ENCODE measurements at places on chromosomes 12 and 14. TPM values are rescaled to one million over a fixed set of nuclear protein-coding genes. Genes with fewer than 3 reads are reported as not detected.
A peak's percentile ranks its signal among the peaks of the same experiment; 100 is the strongest.

The ANHX gene
- polyA plus RNA-seq: not detected

The EIF5 gene
- polyA plus RNA-seq: 197 TPM

GRCh38 chr12:110583137-110584059 lies at the start of gene PPTC7:
PPTC7 (minus strand) TSS chr12:110583318; CDS start chr12:110583031, 287 bp downstream.
- peak; percentile 96 for DNase-seq

The WDHD1 gene
- polyA plus RNA-seq: 8.1 TPM

The KRT7 gene
- polyA plus RNA-seq: 8.6 TPM

- DNase-seq: no peak
Observed at GRCh38 chr14:23582906-23583760, 4.5 kb upstream of the JPH4 start.

- DNase-seq: no peak
Observed at GRCh38 chr14:21054123-21054767, 3.4 kb upstream of the RNASE8 start.

DNA sequence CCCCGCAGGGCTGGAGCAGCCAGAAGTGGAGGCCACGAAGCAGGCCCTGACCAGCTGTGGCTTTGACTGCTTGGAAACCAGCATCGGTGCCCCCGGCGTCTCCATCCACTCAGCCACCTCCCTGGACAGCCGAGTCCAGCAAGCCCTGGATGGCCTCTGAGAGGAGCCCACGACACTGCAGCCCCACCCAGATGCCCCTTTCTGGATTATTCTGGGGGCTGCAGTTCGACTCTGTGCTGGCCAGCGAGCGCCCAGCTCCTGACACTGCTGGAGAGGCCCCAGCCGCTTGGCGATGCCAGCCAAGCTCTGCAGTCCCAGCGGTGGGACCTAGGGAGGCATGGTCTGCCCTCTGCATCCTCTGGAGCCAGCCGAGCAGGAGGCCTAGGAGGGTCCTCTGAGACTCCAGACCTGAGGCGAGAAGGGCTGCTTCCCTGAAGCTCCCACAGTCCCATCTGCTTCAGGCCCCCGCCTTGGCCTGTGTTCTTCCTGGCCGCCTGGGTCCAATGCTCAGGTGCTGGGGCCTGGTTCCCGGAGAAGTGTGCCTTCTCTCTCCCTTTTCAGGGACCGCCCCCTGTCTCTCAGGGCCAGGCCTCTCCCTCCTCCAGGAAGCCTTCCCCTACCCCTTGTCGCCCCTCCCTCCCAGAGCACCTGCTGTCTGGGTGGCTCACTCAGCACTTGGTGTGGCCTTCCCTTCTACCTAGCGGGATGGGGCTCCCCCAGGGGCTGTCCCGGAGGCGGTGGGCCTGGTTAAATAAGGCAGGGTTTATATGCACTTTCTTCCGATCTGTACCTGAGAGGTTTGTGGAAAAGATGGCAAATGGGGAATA lies 23.0 kb downstream of the MVK start:
- DNase-seq: no peak

The NUDT14 gene
- polyA plus RNA-seq: 64.4 TPM

DNA sequence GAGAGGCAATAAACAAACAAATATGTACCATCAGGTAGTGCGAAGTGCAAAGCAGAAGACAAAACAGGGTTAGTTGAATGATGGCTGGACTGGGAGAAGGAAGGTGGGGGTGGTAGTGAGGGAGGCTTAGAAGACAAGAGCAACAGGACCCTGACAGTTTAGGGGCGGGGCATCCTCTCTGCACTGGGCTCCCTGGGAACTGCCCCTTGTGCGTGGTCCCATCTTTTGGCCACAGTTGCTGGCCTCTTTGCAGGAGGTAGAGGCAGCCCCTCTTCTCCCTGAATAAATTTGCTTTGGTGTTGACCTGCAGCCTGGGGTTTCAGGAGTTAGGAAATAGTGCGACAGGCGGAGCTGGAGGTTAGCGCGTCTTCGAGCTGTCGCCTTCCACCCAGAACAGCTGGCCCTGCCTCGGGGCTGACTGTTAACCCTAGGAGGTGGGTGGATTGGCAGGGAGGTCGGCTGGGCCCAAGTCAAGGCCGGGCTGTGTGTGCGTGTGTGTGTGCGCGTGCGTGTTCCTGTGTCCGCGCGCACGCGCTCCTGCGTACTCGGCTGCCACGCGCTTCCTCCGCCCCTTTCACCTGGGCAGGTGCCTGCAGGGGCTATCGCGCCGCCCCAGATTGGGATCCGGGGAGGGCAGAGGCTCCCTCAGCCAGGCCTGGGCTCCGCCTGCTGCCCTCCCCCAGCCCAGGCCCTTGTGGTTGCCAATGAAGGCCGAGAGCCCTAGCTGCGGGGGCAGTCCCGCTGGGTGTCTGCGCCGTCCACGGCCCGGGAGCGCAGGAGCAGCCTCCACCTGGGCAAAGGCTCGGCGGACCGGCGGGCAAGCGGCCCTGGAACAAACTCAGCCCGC lies 180.8 kb downstream of the ADCK1 start:
- DNase-seq: peak; percentile 49

The KLRC1 gene
- polyA plus RNA-seq: 3.7 TPM

DNA sequence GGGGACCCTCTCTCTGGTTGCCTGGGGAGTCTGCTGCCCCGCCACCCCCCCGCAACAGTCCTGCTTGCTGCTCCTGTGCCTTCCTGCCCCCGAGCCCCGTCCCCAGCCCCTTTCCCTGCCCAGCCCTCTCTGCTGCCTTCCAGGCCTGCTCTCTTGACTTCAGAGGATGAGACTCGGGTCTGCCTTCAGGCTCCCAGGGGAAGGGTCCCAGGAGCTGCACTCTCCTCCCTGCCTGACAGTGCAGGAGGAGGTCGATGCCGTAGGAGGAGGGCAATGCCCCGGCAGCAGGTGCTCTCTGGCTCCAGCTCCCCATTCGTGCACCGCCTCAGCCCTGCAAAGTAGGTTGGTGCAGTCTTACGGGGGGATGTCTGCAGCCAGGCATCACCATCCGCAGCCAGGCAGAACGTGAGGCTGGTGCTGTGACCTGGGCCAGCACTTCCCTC lies 185.1 kb upstream of the C14orf180 start:
- no peak for DNase-seq

DNA sequence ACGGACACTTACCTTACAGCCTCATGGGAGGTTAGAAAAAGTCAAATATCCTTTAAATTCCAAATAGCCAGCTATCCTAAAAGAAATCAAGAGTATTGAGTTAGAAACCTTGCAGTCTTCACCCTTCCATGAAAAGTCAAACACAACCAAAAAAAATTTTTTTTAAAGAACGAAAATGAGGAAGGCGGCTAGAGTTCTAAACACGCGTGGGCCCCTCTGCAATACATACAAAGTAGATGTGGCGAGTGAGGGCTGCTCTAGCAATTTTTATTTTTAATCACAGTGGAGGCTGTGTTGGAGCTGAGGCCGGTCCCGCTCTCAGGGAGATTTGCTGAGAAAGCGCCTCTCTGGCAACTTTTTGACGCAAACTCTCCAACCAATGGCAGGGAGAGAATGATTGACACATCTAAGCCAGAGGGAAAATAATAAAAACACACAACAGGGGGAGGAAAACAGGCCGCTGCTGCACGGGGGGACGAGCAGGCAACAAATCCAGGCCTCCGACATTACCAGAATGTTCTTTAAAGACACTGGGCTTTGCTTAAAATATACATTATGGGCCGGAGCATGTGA lies at the start of gene OTX2:
TSS of gene OTX2 (minus strand) at position 333 of the 573 bp plus-strand sequence. CDS start 5,023 bp downstream, outside the sequence.
- DNase-seq: no peak

GRCh38 chr12:8905546-8905945 lies 8.8 kb upstream of the PHC1 start:
- no peak for DNase-seq

DNA sequence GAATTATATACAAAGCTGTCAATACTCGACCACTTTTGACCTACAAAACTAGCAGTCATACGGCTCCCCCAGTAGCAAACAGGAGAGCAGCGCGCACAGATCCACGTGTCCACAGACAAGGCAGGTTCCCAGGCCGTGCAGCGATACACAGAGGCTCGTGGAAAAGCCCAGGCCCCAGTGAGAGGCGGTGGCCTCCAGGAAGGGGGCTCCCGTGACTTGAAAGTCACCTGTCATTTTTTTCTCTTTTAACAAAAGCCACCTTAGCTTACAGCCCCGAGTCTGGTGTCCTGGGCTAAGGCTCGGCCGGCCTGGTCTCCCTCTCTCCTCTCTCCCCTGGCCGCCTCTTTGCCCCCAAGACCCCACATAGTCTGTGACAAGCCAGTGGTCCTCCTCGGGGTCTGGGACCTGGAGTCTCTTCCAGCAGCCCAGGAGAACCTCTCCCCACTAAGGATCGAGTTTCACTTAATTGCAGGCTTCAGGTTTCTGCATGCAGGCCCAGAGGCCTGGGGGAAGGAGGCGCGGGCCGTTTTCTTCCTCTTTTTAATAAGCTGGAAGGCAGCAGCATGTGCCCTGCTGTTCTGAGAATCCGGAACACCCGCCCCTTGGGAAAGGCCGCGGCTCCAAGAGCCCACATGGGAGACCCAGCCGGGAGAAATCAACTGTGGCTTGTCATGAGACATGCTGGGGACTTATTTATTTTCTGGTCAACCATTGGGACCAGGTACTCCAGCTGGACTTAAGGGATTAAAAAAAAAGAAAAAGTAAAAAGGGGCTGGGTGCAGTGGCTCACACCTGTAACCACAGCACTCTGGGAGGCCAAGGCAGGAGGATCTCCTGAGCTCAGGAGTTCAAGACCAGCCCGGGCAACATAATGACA lies 15.9 kb downstream of the NCOR2 start:
- no peak for DNase-seq

The OVCH1 gene
- 0.28 TPM for polyA plus RNA-seq

DNA sequence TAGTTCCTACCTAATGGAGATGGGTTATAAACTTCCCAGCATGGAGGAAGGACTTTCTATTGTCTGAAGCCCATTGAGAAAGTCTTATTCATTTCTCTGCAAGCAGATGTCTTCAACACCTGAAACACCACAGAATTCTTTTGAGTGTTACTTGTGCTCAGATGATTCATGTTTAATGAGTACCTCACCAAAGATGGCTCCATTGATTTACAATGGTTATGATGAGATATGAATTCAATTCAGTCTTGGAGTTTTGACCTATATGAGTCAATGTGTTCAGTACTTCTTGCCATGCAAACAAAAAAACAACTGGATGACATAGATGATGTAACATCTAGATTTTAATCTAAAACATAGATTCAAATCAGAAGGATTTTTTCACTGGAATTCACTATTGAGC lies 15.4 kb upstream of the PAWR start:
- DNase-seq: no peak

DNA sequence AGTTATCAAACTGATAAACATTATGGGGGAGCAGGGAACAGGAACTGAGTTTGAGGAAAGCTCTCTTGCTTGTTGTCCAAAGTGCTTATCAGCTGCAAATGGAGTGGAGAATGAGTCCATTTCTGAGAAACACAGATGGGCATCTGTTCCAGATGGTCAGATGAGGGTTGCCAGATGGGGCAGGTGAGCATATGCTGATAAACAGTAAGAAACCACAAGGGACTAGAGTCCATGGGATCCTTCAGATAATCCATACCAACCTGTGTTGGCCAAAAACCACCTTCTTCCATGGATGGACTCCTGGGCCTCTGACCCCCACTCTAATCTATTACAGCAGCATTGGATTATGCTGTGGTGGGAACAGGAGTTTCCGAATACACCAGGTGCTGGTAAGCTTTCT lies 38.3 kb downstream of the GNS start:
- DNase-seq: no peak

DNA sequence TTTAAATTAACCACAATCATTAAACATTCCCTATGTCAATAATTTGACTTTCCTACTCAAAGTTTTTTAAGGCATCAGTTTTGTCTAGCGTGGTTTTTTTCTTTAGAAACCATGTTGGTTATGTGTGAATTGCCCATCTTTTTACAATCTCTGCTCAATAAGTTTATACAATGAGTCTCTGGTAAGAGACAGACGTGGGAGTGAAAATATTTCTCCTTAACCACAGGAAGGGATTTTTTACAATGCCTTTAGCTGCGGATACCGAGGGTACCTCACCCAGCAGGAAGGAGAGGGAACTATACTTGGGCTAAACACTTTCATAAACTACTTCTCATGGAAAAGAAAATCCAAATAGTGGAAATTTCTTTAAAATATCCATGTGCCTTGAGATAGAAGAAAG lies 191.4 kb upstream of the BCL2L14 start:
- DNase-seq: no peak

The SCN8A gene
- polyA plus RNA-seq: 1.4 TPM

DNA sequence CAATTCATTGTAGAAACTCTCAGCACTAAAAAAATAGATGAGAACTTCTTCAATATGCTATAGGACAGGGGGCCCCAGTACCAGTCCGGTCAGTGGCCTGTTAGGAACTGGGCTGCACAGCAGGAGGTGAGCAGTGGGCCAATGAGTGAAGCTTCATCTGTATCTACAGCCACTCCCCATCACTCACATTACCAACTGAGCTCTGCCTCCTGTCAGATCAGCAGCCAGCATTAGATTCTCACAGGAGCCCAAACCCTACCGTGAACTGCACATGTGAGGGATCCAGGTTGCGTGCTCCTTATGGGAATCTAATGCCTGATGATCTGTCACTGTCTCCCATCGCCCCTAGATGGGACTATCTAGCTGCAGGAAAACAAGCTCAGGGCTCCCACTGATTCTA lies 15.7 kb upstream of the ANO2 start:
- no peak for DNase-seq

- no peak for DNase-seq
Observed at GRCh38 chr12:11718105-11718504, 68.6 kb downstream of the ETV6 start.

GRCh38 chr12:27747111-27747820 lies 32.8 kb upstream of the KLHL42 start:
- DNase-seq: no peak

The WSCD2 gene
- polyA plus RNA-seq: 1.5 TPM

The PCED1B gene
- 4.3 TPM for polyA plus RNA-seq

DNA sequence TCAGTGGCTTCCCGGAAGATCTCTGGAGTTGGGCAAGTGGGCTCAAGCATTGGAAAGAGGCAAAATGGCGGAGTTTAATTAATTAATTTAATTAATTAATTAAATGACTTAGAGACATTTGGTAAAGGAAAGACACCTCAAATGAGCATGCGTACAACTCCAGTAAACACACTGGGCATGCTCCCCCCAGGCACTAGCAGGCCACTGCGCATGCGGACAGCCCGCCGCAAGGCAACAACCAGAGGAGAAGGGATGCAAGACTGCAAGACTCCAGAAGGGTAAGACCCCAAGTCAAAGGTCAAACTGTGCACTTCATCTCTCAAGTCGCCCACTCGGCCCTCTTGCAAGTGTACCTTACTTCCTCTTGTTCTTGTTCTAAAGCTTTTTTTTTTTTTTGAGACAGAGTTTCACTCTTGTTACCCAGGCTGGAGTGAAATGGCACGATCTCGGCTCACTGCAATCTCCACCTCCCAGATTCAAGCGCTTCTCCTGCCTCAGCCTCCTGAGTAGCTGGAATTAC lies 57.8 kb upstream of the PSMC1 start:
- DNase-seq: no peak

DNA sequence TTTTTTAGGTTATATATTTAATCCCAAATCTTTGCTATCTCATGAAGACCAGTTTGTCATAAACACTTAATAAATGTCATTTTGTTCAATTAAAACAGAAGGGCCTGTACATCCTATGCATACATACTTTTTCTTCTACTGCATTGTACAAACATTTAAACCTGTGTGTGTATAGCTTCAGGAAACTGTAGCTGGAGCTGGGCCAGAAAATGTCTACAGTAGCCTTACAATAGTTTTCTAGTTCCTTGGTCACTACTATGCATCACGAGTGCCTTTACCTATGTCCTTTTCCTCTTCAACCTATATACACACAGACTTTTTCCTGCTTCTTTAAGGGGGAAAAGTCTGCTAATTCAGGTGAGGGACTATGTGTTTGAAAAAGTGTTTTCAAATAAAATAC lies 302.8 kb downstream of the PAWR start:
- no peak for DNase-seq

The TAS2R30 gene
- polyA plus RNA-seq: 0.07 TPM

GRCh38 chr12:89959179-89959578 lies 250.5 kb upstream of the ATP2B1 start:
- no peak for DNase-seq

The MBD6 gene
- 67.7 TPM for polyA plus RNA-seq
